Omental fat pad (tissue), 4 donors: ENCODE measurements at places on chromosomes 7 and 10.

- DNase-seq, result no peak
Measured at GRCh38 chr10:23525406-23525805, 86.5 kb downstream of the OTUD1 start.

DNA sequence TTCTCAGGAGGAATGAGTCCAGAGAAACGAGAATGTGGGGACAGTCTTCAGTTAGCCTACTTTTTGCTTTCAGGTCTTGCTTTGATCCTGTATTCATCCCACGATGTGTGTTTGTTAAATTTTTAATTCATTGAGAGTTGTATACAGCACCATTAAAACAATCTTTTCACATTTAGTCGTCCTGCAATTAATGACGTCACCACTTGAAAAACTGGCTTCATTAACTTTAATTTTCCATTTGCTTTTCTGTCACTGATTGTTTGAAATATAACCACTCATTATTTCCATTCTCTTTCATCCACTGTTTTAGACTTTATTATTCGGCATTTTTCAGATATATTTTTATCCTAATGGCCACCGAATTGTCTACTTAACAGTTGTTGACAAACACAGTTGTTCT lies 146.9 kb downstream of the TFEC start:
- DNase-seq, result no peak

- no peak for DNase-seq
Measured at GRCh38 chr10:31526178-31526577, 207.2 kb downstream of the ZEB1 start.

DNA sequence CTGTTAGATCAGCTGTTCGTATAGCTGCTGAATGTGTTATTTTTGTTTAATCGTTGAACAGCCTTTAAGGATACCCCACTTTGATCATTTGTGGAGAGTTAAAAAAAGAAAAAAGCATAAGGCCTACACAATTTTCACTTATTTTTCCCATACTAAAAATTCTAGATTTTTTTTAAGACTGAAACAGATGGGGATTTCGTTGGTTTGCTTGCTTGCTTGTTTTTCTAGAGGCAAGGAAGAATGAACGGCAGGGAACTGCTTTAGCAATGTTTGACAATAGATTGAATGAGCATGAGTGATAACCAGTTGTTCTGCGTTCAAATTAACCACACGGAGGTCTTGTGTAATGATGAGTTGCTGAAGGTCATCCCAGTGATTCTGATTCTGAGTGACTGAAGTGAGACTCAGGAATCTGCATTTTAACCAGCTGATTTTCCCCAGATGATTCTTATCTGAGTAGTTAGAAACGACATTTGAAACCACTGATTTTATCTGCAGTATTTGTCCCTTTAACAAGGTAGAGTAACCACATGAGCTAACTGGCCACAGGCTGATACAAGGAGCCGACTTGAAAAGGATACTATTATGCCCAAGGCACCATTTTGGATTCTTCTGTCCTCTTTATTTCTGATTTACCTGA lies 85.9 kb downstream of the GPR37 start:
- no peak for DNase-seq

DNA sequence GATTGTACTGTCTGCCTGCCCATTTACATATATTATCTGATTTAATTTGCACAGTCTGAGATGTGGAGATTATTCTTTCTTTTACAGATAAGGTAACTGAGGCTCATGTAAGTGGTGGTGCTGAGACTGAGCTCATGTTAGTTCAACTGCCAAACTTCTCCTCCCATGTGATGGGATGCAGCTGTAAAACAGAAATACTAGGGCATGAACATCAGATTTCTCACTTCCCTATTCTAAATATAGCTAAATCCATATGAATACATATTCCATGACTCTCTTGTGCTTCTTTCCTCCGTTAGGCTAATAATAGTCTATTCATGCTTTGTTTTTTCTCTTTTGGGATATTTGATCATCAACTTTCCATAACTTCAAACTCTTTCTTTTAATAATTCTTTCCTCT lies 84.7 kb downstream of the PTPRZ1 start:
- DNase-seq, result no peak

DNA sequence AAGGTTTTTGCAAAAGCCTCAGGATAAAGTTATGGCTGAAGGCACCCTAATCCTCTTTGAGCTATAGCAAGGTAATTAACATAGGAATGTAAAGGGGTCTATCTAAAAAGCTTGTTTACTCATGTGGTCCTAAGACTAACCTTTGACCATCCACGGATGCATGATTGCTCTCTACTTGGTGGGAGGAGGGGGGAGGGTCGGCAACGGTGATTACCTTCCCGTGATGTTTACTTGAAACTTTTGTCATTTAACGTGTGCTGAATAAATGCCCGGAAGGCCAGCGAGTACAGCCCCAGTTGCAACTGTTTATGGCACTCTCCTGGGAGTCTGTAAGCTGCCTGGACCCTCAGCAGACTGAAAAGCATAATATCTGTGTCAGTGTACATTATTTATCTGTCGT lies 78.9 kb upstream of the GPR22 start:
- no peak for DNase-seq

DNA sequence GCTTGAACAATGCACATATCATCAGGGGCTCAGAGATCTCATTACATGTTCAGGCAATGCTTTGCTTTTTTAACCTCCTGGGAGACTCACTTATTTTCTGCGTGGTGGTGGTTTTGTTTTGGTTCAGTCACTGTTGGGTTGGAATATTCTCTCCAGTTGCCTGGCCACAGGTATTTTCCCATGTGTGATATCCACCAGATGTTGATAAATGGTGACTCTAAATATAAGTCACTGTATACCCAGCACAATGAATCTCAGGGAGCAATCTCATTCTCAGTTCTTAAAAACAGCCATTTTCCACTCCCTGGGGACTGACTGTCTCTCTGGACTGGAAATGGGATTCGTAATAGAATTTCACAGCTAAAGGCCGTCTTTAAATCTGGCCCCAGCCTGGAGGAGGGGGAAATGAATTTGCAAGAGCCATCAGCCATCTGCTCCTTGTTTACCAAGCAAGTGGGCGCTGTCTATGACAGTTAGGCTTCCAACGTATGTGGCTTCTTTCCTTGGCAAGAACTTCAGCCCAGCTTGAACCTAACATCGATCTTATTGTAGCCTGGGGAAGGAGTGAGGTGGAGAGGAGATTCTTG lies 1106.2 kb downstream of the NRG3 start:
- DNase-seq, result no peak

DNA sequence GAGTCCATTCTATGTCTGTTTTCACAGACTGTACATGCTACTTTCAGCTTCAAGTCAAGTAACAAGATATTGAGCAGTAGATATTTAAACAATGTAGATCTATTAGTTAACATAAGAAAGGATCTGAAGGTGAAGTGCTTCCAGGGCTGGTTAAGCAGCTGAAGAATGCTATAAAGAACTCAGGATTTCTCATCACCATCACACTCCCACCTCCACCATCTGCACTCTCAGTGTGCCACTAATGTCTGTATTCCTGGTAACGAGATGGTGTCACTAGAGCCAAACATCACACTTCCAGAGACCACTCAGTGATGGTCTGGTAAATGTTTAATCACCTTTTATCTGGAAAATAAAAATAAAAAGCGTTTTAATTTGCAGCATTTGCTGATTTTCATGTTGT lies 224.0 kb upstream of the FERD3L start:
- no peak for DNase-seq

DNA sequence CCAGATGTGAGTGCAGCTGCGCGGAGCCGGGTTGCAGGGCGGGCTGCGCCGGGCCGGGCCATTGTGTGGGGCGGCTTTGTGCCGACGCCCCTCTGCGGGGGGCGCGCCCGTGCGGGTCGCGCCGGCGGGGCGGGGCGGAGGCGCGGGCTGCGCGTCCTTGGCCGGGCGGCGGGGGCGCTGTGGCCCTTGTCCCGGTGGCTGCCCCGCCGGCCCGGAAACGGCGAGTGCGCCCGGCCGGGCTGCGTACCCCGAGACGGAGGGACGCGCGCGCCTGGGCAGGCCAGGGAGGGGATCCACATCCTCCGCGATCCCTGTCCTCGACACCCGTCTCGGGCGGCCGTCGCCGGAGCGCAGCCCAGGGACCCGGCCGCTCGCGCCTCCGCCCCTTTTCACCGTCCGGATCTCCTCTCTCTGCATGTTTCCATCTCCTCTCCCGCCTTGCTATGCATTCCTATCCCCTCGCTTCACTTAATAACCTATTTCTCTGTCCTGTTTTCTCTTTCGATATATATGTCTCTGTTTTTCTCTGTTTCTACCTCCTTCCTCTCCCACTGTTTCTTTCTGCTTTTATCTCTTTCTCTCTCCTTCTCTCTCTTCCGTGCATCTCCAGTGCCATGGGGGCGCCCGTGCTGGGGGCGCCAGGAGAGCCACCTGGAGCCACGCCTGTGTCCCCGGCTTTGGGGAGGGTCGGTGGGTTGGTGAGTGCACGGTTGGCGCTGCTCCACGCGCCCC lies 765 bp downstream of the PFKFB3 start:
- no peak for DNase-seq

- no peak for DNase-seq
Measured at GRCh38 chr7:84113906-84114850, 80.4 kb downstream of the SEMA3A start.

- DNase-seq, result no peak
Measured at GRCh38 chr7:39921506-39922175, 28.4 kb upstream of the CDK13 start.

- DNase-seq, result no peak
Measured at GRCh38 chr10:1119501-1119900, 63.3 kb downstream of the WDR37 start.

- no peak for DNase-seq
Measured at GRCh38 chr10:124028700-124029480, 64.5 kb downstream of the CHST15 start.

GRCh38 chr7:3011211-3011852 lies 32.3 kb downstream of the CARD11 start:
- DNase-seq, result no peak
